Chondrocyte (in vitro differentiated cells): ENCODE measurements at places on chromosomes 4 and X.

DNA sequence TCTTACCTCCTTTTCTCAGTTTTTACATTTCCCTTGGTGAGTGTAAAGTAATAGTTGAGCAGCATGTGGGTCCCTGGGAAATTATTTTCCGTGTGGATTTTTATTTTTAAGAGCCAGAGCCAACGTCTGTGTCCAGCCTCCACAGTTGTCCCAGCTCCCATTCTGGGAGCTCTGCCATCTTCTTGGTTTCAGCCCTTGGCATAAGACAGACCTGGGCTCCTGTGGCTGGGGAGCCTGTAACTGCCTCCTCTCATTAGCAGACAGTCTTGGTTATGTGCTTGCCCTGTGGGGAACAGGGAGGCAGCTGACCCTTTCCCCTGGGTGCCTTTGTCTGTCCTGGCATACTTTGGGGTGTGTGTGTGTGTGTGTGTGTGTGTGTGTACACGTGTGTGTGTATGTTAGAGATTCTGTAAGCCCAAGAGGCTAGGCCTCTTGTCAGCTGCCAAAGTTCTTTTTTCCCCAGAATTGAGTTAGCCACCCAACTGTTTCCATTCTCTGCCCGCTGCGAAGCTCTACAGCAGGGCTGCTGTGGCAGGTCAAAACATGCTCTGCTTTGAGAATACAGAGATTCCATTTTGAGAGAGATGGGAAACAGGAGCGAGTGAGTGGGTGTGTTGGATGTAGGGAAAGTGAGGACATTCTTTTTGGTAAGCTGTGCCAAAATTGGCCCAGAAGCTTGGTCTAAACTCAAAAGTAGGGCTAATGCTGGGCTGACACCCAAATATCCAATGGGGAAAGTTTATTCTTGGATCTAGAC, 140.7 kb downstream of the TMEM164 start:
- no peaks in the 10 kb centered on the region for H3K36me3 ChIP-seq
- no peak for DNase-seq
- no peak overlapping the region for H3K4me3 ChIP-seq
- no peak overlapping the region for H3K27ac ChIP-seq
- no peaks in the 10 kb centered on the region for H3K27me3 ChIP-seq
- H3K4me1 ChIP-seq, result no peaks in the 10 kb centered on the region

GRCh38 chr4:73621357-73621756, 1.1 kb upstream of the RASSF6 start:
- H3K36me3 ChIP-seq, result no peaks in the 10 kb centered on the region
- DNase-seq, result no peak
- peaks cover 8% of the 10 kb centered on the region for H3K4me1 ChIP-seq
- H3K27ac ChIP-seq, result no peak overlapping the region
- peaks cover 60% of the 10 kb centered on the region for H3K27me3 ChIP-seq

GRCh38 chr4:98522636-98523395, 135.6 kb downstream of the TSPAN5 start:
- H3K27me3 ChIP-seq, result no peaks in the 10 kb centered on the region
- H3K4me3 ChIP-seq, result peak overlapping the region; percentile 2
- H3K4me1 ChIP-seq, result peaks cover 96% of the 10 kb centered on the region
- peak overlapping the region; percentile 88 for H3K27ac ChIP-seq
- DNase-seq, result no peak
- no peaks in the 10 kb centered on the region for H3K36me3 ChIP-seq

GRCh38 chr4:168486912-168487281, 6.6 kb upstream of the DDX60L start:
- H3K27ac ChIP-seq, result no peak overlapping the region
- no peak overlapping the region for H3K4me3 ChIP-seq
- H3K27me3 ChIP-seq, result no peaks in the 10 kb centered on the region
- peaks cover 27% of the 10 kb centered on the region for H3K4me1 ChIP-seq
- no peak for DNase-seq
- H3K36me3 ChIP-seq, result no peaks in the 10 kb centered on the region

DNA sequence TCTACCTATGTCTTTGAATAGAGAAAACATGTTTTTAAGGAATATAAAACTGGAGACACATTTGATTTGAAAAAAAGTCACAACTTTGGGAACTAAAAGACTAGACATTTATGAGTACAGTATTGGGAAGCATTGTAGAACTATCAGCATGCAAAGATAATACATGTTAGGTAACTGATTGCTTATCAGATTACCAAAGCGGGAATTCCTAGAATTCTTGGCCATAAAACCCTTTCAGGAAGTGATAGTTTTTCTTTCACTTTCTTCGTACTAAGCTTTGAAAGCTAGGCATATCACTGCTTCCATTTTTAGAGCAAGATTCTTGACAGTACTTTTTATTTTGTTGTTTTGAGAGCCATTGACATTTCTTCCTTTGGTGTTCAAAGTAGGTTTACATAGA, 646.6 kb upstream of the PITX2 start:
- no peak for DNase-seq
- peaks cover 41% of the 10 kb centered on the region for H3K27me3 ChIP-seq
- no peak overlapping the region for H3K27ac ChIP-seq
- peaks cover 8% of the 10 kb centered on the region for H3K4me1 ChIP-seq
- no peaks in the 10 kb centered on the region for H3K36me3 ChIP-seq

GRCh38 chr4:42617030-42617429, 39.9 kb downstream of the ATP8A1 start:
- no peak overlapping the region for H3K4me3 ChIP-seq
- H3K27ac ChIP-seq, result no peak overlapping the region
- H3K27me3 ChIP-seq, result peaks cover 1% of the 10 kb centered on the region

GRCh38 chr4:85784947-85785346, 310.0 kb downstream of the ARHGAP24 start:
- peak overlapping the region; percentile 86 for H3K27ac ChIP-seq
- no peaks in the 10 kb centered on the region for H3K36me3 ChIP-seq
- H3K4me3 ChIP-seq, result no peak overlapping the region
- DNase-seq, result no peak
- H3K4me1 ChIP-seq, result peaks cover 81% of the 10 kb centered on the region

DNA sequence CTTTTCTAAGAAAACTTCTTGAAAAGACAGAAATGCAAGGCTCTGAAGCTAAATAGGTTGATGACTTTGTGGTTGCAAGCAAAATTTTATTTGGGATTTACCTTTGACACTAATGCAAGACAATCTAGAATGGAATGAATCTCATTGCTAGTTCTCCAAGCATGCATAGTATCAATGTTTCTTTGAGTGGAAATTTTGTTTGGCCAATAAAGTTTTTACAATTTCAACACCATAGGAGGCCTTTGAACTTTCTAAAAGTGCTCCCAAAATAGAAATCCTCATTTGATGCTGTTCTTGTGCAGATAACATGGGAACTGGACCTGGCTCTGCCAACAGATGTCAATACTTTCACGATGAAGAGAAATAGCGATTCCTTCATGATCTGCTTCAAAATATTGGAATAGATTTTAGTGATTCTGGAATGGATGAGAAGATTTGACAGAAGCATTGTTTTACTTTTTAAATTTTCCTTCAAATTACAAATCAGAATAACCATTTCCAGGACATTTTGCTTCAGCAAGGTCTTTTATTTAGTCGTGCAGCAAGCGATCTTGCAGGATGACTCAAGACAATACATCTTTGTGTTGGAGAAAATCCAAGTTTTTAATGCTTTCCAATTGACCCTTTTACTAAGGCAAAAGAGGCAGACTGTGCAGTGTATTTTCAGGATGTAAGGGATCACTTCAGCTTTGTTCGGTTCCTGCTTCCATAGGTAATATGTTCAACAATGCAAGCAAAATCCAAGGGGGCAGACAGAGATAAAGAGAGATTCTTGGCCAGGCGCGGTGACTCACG, 51.7 kb upstream of the OTUD4 start:
- H3K36me3 ChIP-seq, result peaks cover 2% of the 10 kb centered on the region
- DNase-seq, result no peak
- H3K27ac ChIP-seq, result no peak overlapping the region
- H3K4me3 ChIP-seq, result no peak overlapping the region

- H3K27me3 ChIP-seq, result no peaks in the 10 kb centered on the region
- no peak overlapping the region for H3K27ac ChIP-seq
- H3K4me3 ChIP-seq, result no peak overlapping the region
- no peaks in the 10 kb centered on the region for H3K36me3 ChIP-seq
- no peak for DNase-seq
- peaks cover 3% of the 10 kb centered on the region for H3K4me1 ChIP-seq
These were observed 83.8 kb downstream of the INPP4B start for GRCh38 chr4:142762280-142762679.

GRCh38 chr4:153161226-153161963, 42.8 kb upstream of the TRIM2 start:
- H3K27me3 ChIP-seq, result peaks cover under 1% of the 10 kb centered on the region

DNA sequence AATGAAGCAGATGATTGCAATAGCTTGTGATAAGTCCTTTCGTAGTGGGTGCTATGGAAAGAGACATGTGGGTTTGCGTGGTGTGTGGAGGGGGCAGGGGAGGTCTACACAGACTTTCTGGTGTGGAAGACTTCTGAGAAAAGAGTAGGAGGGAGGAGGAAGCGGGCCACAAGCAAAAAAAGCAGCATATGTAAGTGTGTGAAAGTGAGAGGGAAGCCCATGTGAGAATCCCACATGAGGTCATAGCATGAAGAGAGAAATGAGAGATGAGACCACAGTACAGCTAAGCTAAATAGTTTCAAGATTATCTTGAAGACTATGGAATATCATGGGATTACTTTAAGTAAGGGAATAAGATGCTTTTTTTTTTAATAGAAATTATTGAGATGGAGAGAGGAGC, 2039.9 kb upstream of the TENM3 start:
- H3K4me3 ChIP-seq, result no peak overlapping the region
- H3K27ac ChIP-seq, result no peak overlapping the region
- no peaks in the 10 kb centered on the region for H3K36me3 ChIP-seq
- H3K4me1 ChIP-seq, result no peaks in the 10 kb centered on the region
- H3K27me3 ChIP-seq, result no peaks in the 10 kb centered on the region

DNA sequence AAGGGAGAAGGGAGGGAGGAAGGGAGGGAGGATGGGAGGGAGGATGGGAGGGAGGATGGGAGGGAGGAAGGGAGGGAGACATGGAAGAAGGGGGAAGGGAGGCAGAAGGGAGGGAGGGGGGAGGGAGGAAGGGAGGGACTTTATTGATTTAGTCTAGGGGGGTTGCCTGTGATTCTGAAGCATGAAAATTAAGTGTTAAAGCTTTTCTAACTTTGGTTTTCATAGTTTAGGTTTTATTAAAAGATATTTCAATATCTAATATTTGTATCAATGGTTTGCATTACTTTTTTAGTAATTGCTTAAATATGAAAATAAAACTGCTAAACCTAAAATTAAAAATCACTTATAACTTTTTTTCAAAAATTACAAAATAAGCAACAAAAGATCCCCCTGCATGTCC, 2.4 kb downstream of the PALLD start:
- H3K4me1 ChIP-seq, result peaks cover 31% of the 10 kb centered on the region
- H3K27ac ChIP-seq, result no peak overlapping the region
- H3K36me3 ChIP-seq, result no peaks in the 10 kb centered on the region
- H3K4me3 ChIP-seq, result no peak overlapping the region
- DNase-seq, result no peak

GRCh38 chrX:70527610-70528345, 83.1 kb downstream of the DLG3 start:
- no peak for DNase-seq
- no peak overlapping the region for H3K4me3 ChIP-seq

- peak overlapping the region; percentile 50 for H3K4me3 ChIP-seq
- DNase-seq, result no peak
- H3K27ac ChIP-seq, result peak overlapping the region; percentile 41
- H3K36me3 ChIP-seq, result peaks cover 8% of the 10 kb centered on the region
- H3K27me3 ChIP-seq, result peaks cover 2% of the 10 kb centered on the region
These were observed 63.8 kb upstream of the STS start for GRCh38 chrX:7083468-7084396.

DNA sequence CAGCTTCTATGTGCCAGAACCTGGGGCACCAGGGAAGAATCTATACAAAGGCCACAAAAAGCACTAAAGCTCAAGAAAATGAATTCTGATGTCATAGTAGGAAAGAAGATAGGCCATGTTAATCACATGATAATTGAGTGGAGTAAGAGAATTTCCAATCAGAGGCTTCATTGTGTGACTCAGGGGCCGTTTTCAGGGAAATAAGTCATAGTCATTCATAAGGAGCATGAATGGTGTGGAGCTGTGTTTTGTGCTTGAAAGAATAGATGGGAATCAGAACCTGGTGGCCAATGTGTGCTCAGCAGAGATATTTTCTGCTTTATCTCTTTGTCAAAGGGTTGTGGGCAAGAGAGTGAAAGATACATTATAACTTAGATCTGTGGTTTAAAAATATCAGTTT, 102.4 kb upstream of the ZDHHC15 start:
- no peaks in the 10 kb centered on the region for H3K4me1 ChIP-seq
- H3K4me3 ChIP-seq, result no peak overlapping the region
- no peak for DNase-seq
- no peaks in the 10 kb centered on the region for H3K36me3 ChIP-seq

- H3K36me3 ChIP-seq, result peaks cover 43% of the 10 kb centered on the region
- no peak for DNase-seq
- peaks cover 65% of the 10 kb centered on the region for H3K4me1 ChIP-seq
These were observed 226.7 kb downstream of the PALLD start for GRCh38 chr4:168723569-168723968.

DNA sequence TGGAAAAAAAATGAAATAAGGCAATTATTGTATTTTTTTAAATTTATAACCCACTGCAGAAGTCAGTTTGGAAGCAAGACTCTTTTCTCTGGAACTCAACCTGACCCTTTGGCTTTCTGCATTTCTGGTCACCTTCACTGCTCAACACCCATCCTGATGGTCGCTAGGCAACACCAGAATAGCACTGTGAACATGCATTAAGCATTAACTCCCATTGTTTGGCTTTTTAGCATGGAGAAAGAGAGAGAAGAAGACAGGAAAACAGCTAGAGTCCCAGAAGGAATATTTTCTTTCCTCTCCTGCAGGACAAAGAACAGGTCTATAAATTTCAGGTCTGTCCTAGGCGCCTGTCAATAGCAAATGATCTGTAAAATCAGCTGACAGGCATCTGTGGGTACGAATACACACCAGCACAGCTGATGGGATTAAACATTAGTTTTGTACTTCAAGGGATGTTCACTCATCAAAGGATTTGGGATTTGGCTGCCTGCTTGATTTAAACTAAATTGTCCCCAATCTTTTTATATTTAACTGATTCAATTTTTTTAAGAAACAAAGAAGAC, 137.2 kb upstream of the ETNPPL start:
- no peak overlapping the region for H3K4me3 ChIP-seq
- DNase-seq, result no peak
- H3K36me3 ChIP-seq, result no peaks in the 10 kb centered on the region
- H3K27ac ChIP-seq, result no peak overlapping the region

DNA sequence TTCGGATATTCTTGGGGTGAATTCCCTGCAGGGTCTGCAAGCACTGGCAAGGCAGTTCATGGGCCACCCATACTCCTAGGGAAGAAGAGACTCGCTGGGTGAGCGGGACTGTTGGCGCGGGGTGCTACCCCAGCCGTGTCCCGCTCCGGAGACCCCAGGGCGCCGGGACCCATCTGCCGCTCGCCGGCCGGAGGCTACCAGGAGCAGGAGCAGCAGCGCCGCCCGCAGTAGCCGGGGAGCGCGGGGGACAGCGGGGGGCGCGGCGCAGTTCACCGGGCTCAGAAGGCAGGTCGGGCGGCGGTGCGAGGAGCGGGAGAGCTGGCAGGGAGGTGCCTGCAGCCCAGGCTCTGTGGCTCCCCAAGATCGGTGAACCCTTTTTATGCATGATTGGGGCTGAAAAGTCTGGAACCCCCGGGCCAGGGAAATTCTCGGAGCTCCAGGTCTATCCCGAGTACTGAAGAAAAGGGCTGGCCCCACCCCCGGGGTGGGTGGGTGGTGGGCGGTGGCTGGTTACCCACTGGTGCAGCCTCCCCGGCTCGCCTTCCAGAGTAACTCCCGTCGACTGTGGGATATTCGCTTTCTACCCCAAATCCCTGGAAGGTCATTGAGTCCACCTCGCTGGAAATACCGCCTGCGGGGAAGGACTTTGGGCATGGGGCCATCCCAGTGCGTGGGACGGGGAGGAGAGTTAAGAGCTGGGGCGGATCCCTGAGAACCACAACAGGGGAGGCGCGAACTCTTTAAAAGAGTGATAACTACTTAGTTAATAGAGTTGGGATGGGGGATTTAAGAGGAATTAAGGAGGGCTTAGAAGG, 37.6 kb downstream of the PF4 start:
- peaks cover 18% of the 10 kb centered on the region for H3K4me1 ChIP-seq
